ENCODE measurements at places on chromosomes 7 and 10.

- no peak for DNase-seq
These were observed 22.3 kb downstream of the KLHDC10 start for GRCh38 chr7:130092598-130092997.

- no peak for DNase-seq
These were observed 8.4 kb upstream of the LYZL2 start for GRCh38 chr10:30637881-30638467.

- DNase-seq: no peak
These were observed 129.9 kb downstream of the IPMK start for GRCh38 chr10:58137813-58138212.

- DNase-seq: no peak
These were observed 553 bp downstream of the VDAC2 start for GRCh38 chr10:75211007-75211691.

- DNase-seq: no peak
These were observed 24.3 kb downstream of the EPDR1 start for GRCh38 chr7:37944737-37945054.

GRCh38 chr10:117533507-117534281 is 8.9 kb upstream of the EMX2 start:
- no peak for DNase-seq

Measured in naive thymus-derived CD4-positive, alpha-beta T cell (primary cell).